NCI-H345 (cell line): ENCODE measurements at places on chromosomes 13 and 19.

GRCh38 chr13:80975903-80976302 is 635.0 kb upstream of the SPRY2 start:
- no peak for DNase-seq

- no peak for DNase-seq
Measured at GRCh38 chr13:74683411-74683810, 549.2 kb upstream of the KLF12 start.

DNA sequence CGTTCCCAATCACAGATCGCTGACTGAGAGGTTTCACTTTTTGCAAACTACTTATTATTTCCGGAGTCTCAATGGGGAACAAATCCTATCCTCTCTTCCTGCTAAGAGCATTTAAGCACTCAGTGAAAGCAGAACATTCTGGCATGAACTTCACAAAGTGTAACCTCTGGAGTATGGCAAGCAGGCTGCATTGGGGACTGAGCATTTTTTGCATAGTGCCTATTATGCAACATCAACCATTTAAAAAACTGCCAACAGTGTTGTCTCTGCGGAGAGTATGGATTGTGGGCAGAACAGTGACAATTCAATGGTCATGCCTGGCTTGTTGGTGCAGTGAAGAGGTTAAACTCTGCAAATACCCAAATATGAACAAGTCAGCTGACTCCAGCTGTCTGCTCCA is 484.6 kb downstream of the OLFM4 start:
- no peak for DNase-seq

GRCh38 chr19:17767559-17767958 is 16.3 kb downstream of the FCHO1 start:
- DNase-seq = no peak

- DNase-seq = no peak
Measured at GRCh38 chr19:31275068-31275334, 74.2 kb downstream of the TSHZ3 start.

DNA sequence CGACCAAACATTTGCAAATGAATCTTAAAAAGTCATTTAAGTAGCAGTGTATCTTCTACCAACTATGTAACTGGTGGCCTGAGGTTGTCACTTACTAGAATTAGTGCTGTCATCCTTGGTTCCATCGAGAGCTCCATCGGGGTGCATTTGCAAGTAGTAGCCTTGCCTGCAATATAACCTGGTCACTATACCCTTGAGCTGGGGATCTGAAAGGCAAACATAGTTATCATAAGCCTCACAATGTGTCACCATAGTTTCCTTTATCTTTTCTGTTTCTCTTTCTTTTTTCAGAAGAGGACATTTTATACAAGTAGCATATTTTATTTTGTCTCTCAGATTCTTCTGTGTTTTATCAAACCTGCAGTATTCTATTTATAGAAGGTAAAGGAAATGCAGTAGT is 422.6 kb downstream of the ITGBL1 start:
- DNase-seq = no peak

- peak; percentile 6 for DNase-seq
Measured at GRCh38 chr13:112573710-112574109, 14.2 kb downstream of the TUBGCP3 start.

DNA sequence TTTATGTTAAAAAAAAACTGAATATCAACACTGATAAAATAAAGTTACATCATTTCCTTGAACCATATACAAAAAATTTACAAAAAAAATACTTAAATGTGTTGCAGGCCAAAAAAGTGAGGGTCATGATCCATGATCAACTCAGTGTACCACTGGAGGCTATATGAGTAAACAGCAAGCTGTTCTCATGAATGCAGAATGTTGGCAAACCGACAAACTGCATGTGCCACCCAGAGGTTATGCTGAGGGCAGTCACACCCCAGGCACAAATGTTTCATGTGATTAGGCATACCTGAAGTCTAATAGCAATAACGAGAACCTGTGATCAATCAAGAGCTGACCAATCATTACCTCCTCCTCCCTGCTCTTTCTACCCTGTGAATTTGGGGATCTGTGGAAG is 91.9 kb downstream of the ZNF431 start:
- no peak for DNase-seq

DNA sequence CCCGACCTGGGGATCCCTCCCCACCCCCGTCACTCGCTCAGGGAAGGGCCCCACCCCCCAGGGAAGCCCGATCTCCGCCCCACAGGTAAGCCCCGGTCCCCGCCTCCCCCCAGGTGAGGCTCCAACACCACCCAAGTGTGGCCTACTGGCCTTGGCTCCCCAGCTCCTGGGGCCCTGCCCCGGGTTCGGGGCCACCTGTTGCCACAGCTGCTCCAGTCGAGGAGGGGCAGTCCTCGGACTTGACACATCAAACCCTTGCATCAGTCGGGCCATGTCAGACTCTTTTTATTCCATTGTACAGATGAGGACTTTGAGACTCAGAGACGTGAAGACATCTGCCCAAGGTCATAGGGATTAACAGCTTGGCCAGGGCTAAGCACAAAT is 512 bp downstream of the CC2D1A start:
- DNase-seq = peak; percentile 15

GRCh38 chr13:46377554-46377953 is 9.5 kb downstream of the RUBCNL start:
- DNase-seq = no peak

DNA sequence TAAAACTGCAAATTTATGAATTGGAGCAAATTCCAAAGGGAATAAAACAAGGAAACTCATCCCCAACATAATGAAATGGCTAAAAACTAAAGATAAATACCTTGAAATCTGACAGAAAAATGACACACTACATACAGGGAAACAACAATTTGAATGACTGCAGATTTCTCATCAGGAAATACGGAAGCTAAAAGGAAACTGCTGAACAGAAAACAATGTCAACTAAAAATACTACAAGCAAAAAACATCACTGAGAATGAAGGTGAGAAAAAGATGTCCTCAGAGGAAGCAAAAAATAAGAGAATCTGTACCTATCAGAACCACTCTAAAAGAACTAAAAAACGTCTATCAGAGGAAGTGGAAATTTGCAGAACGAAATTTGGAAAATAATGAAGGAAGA is 39.5 kb downstream of the ZSWIM9 start:
- DNase-seq = no peak

GRCh38 chr13:36166046-36166445 is 34.9 kb upstream of the DCLK1 start:
- no peak for DNase-seq

- DNase-seq = no peak
Measured at GRCh38 chr19:4448147-4448985, 9.2 kb downstream of the UBXN6 start.

- no peak for DNase-seq
Measured at GRCh38 chr13:75643693-75644092, 7.6 kb downstream of the LMO7 start.

GRCh38 chr13:31818236-31818635 is 78.9 kb downstream of the RXFP2 start:
- DNase-seq = no peak

DNA sequence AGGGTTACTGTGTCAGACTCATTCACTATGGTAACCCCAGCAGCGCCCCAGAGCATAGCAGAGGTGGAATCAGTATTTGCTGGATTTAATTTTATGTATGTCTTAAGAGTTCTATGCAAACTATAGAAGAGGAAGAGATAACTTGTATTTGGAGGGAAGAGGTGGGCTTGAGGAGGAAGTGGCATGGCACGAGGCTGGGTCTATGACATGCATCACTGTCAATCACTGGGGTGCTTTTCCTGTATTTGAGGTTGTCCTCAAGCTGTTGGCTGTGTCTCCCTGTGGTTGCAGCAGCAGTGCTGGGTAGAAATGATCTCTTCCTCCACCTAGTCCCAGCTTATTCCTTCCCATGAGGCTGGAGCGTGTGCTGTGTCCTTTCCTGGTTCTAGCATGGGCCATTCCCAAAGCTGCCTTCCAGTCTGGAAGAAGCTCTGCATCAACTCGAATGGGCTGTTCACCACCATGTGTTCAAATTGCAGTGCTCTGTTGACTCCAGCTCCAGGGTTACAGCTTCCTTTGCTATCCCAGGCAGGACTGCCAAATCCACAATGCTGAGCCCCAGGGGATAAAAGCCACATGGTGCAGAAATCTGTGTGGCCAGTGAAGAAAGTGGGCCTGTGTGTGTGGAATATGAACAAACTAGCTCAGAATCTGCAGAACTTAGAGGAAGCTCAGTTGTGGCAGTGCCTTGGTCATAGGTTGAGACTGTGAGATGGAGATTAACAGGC is 73.1 kb upstream of the MTIF3 start:
- DNase-seq = no peak

GRCh38 chr13:66430269-66430668 is 799.9 kb downstream of the PCDH9 start:
- DNase-seq = no peak

- DNase-seq = no peak
Measured at GRCh38 chr13:85693889-85694511, 105.2 kb downstream of the SLITRK6 start.
